ENCODE measurements at places on chromosomes 7 and 10.

DNA sequence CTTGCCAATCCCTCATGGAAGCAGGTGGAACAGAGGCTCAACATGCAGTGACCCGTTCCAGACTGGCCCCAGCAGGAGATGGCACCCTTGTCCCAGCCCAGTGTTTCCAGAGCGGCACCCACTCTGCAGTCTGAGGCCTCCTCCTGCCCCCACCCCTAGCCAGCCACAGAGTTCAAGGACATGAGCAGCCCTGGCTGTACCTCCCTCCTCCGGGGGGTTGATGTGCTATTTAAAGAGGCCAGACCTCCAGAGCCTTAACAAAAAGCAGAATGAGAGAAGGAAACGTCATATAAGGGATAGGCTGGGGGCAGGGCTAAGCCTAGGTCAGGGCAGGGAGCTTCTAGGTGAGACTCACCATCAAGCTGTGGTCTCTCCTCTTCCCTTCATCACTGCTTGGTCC, 115.7 kb upstream of the NANOS1 start:
- no peak for DNase-seq

DNA sequence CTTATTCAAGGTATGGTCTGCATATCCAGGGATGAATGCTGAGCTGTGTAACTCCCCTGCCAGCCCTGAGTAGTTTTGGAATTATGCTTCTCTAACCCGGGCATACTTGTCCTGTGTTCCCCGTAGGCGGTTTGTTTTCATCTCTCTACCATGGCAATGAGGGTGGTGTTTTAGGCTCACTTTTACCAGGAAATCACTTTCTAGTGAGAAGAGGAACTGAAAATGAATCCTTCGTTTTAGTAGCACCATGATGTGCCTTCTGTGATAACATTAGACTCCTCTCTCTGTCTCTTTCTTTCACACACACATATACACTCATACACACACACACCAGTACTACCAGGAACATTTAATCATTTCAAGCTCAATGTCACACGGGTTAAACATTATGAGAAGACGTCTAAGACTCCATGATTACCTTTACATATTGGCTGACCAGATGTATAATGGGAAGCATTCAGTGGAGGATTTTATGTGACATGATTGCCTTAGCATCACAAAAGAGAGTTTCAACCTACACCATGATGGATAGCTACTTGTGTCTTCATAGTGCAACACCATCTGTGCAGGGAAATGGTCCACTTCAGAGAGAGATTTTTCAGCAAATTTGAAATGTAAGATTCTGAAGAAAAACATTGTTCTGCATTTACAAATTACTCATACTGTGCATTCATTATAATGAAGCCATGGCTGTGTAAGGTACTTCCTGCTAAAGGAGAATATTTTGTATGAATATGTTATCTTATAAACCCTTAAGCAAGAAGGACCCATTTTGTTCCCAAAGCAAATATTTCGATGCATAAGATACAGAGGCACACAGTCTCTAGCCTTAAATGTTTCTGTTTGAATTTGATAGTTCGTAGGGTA, 31.0 kb upstream of the PFKP start:
- no peak for DNase-seq

DNA sequence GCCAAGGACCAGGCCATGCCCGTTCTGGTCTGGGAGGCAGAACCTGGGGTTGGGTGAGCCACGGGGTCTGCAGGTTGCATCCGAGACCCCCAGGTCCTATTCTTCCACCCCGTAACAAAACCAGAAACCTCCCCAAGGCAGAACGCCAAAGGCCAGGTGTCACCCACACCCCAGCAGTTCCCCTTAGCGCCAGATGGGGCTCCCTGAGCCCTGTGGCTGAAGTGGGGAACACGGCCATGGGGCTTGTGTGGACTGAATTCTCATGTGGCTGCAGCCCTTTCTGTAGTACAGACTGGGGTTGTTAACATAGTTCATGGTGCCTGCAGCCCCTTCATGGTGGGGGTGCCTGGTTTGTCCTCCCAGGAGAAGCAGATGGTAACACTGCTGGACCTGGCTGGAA, 10.2 kb downstream of the BRI3 start:
- no peak for DNase-seq

DNA sequence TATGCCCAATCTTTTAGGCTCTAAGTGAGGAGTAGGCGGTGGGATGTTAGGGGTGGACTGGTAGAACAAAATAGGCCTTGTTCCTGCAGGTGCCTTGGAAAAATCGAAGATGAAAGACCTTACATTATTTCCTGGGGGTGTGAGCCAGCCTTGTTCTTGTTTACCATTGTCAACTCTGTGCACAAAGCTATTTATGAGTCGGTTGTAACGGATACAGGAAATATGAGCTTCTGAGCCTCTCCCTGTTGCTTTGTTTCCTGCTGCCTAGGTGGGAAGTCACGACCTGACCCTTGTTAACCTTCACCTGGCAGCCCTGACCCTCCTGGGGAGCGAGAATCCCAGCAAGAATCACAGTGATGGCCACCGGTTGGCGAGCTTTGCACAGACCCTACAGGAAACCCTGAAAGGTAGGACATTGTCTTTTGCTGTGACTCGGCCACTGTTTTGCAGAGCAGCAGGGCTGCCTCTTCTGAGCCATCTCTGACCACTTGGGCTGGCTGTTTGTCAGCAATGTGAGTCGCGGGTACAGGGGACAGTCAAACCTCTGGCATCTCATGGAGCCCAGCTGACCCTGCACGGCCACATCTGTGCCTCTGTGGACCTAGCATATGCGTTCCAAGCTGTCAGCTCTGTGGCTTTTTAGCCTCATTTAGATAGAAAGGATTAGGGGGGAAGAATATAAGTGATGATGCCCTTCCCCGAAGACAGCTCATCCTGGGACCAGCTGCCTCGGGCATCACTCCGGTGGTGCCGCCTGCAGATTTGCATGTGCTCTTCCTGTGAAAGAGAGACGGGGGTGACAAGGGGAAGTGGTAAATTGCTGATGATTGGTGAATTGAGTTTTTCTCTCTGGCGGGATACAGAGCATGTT, 102.1 kb upstream of the ANLN start:
- DNase-seq = no peak

- no peak for DNase-seq
Measured at GRCh38 chr10:4813023-4813422, 13.0 kb upstream of the AKR1E2 start.

DNA sequence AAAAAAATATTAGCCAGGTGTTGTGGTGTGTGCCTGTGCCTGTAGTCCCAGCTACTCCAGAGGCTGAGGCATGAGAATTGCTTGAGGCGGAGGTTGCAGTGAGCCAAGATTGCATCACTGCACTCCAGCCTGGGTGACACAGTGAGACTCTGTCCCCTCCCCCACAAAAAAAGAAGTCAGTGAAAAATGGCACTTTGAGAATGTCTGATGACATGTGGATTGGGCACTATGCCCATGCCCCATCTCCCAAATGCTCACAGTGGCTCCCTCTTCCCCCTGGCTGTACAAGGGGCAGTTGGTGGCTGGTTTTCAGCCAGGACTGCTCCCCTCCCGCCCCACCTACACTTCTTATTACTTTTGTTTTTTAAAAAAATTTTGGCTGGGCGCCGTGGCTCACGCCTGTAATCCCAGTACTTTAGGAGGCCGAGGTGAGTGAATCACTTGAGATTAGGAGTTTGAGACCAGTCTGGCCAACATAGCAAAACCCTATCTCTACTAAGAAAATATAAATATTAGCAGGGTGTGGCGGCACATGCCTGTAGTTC, 26.1 kb downstream of the IL15RA start:
- DNase-seq = no peak

DNA sequence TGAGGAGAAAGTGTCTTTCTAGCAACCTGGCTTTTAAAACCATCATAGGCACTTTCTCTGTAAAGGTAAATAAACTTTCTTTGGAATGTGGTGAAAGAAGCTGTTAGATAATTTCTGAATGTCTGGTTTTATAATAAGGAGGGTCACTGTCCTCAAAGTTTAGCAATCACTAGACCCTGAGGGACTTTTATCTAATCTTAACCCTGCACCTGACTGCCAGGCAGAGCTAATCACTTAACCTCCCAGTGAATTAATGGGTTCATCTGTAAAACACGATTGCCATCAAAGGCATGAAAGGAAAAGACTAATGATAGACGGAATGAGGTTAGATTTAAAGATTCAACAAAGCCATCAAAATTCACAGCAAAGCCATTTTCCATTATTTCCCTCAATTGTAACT, 553.8 kb downstream of the GRM8 start:
- DNase-seq = no peak

DNA sequence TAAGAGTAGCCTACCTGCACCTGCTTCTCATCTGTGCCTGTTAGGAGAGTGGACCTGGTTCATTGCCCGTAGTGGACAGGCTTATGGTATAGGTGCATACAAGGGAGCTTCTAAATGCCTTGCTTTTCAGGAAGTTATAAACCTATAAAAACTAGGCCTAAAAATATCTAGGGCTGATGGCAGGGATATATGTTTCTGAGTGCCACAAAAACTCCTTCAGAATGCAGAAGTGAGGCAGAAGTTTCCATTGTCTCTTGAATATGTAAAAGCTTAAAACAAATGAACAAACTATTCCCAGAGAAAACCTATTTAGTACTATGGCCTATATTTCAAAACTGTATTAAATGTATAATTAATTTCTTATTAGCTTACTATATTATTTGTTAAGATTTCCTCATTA, 91.8 kb downstream of the RNLS start:
- DNase-seq = no peak

DNA sequence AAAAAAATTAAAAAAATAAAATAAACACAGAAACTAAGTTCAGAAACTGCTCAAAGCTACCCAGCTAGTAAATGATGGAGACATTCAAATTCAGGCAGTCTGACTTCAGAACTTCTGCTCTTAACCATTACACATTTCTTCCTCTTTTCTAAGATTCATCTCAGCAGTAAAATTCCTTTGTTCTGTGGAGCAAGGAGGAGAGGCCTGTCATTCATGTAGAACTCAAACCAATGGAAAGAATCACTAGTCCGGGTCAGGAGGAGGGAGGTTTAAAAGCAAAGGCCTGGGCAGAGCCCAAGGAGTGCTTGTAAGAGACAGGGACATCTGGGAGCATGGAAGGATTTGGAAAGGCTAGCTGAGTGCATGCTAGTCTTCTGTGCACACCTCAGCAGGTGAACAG, 37.9 kb upstream of the DNAJB12 start:
- DNase-seq = no peak

- DNase-seq = no peak
Measured at GRCh38 chr10:23676296-23676695, 237.4 kb downstream of the OTUD1 start.

- no peak for DNase-seq
Measured at GRCh38 chr7:47594406-47594805, 12.5 kb upstream of the TNS3 start.

GRCh38 chr7:116122972-116123595, 87.3 kb upstream of the TES start:
- no peak for DNase-seq

GRCh38 chr10:86642499-86642898, 11.8 kb upstream of the OPN4 start:
- no peak for DNase-seq

- DNase-seq = no peak
Measured at GRCh38 chr10:21823617-21824016, 179.9 kb downstream of the DNAJC1 start.

GRCh38 chr10:6133331-6134098, 44.7 kb downstream of the RBM17 start:
- DNase-seq = no peak

DNA sequence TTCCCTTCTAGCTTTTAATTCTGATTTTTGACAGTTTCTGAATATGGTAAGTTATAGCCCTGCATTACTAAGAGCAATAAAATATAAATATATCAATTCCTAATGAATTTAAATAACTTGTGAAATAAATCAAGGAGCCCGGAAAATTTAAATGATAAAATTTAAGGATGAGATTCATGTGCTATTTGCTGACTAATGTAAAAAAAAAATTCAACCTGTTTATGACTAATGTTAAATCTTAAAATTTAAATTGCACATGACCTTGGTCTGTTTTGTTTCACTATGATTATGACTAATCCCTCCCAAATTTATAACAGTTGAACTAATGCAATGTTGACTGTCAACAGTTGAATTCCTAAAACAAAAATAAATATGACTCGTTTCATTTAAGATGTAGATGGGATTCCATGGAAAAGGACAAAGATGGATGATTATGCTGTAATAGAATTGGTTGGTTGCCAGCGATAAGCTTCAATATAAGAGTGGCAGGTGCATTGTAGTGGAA, 419.9 kb downstream of the NRG3 start:
- DNase-seq = no peak

GRCh38 chr10:132987671-132988571, 45.6 kb upstream of the CFAP46 start:
- peak; percentile 70 for DNase-seq

DNA sequence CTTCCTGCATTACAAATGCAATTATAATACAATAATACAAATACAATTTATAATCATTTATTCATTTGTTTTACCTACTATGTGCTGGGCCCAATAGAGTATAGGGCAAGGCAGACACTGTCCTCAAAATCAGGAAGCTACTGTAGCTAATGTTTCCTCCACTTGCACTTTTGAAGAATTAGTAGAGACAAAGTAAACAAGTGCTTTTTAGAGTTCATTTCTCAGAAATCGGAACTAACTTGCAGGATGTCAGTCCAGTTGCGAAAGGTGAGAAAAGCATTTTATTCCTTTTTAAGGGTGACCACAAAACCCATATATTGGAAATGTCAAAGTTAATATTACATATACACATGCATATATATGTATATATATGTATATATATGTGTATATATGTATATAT, 14.2 kb downstream of the ADRB1 start:
- no peak for DNase-seq

DNA sequence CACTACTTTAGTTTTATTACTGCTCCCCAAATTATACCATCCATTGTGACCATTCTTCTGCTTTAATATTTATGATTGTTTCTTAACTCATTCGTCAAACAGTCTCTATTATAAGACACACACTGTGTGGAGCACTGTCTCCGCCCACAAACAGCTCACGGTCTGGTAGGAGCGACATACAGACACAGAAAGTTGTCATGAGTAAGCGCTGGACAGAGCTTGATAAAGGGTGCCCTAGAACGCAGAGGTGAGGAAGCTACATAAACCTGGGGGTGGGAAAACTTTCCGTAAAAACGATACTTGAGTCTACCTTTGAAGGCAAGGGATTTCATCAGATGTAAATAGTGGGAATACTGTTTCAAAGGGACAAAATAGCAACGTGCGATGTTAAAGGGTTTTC, 207.9 kb downstream of the PHF14 start:
- DNase-seq = no peak

DNA sequence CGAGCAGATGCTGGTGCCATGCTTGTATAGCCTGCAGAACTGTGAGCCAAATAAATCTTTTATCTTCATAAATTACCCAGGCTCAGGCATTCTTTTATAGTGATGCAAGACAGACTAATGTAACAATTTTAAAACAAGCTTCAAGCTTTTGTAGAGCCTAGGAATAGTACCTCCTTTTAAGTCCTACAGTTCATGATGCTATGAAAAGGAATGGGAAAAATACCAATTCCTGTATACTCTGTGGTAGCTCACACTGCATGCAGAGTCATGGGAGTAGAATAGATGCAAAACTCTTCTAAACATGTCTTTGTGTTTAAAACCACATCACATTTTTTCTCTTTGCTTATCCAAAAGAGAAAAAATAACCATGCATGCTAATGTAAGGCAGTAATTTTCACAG, 66.6 kb upstream of the WNT16 start:
- DNase-seq = no peak

Measured in amygdala (tissue), 56 donors.